ENCODE measurements at places on chromosomes 1 and 21.

DNA sequence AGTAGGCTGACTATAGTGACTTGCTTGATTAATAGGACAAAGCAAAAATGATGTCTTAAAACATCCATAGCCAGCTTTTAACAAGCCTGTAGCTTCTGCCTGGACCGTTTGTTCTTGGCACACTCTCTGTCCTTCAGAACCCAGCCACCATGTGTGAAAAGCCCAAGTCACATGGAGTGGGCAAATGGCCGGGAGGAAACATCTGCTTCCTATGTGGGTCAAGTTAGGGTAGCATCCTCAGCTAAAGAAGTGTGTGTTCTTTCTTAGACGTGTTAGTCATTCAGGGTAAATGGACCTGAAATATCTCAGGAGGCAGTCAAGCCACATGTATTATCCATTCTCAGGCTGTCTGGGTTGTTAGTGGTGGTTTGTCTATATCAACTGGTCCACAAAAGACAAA lies 23.4 kb downstream of the RD3 start:
- no peak for DNase-seq

DNA sequence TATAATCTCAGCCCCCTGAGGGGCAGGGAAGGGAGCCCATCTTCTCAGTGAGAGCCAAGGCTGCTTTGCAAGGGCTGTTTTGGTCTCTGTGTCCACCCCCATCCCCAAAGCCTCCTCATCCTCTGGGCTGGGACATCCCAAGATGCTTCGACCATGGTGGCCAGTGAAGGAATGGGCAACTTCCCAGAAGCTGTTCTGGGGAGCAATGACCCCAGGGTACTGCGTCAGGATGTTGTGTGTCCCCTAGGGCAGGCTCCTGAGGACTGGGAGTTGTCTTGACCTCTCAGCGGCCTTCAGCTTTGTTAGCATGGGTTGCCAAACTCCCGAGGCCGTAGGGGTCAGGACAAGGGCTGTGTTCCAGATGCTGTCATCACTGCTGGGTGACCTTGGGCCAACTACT lies 238.4 kb upstream of the POU3F1 start:
- peak; percentile 6 for DNase-seq

GRCh38 chr1:54766726-54767125 lies 2.4 kb upstream of the PARS2 start:
- DNase-seq: no peak

DNA sequence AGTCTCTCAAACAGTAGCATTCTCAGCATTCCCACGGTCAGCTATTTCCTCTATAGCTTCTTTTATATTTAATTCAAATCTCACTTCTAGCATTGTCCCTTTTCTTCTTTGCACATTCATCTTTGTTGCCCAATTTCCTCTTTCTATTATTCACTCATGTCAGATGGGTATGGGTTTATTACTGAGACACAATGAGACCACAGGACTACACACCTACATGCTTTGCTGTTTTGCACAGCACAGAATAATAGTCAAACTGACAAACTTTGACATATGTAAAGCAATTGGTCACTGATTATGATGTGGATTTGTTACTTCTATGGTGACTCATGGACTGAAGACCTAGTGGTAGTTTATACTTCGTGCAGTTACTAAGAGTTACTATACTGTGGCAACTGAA lies 5.8 kb upstream of the CD1C start:
- no peak for DNase-seq

DNA sequence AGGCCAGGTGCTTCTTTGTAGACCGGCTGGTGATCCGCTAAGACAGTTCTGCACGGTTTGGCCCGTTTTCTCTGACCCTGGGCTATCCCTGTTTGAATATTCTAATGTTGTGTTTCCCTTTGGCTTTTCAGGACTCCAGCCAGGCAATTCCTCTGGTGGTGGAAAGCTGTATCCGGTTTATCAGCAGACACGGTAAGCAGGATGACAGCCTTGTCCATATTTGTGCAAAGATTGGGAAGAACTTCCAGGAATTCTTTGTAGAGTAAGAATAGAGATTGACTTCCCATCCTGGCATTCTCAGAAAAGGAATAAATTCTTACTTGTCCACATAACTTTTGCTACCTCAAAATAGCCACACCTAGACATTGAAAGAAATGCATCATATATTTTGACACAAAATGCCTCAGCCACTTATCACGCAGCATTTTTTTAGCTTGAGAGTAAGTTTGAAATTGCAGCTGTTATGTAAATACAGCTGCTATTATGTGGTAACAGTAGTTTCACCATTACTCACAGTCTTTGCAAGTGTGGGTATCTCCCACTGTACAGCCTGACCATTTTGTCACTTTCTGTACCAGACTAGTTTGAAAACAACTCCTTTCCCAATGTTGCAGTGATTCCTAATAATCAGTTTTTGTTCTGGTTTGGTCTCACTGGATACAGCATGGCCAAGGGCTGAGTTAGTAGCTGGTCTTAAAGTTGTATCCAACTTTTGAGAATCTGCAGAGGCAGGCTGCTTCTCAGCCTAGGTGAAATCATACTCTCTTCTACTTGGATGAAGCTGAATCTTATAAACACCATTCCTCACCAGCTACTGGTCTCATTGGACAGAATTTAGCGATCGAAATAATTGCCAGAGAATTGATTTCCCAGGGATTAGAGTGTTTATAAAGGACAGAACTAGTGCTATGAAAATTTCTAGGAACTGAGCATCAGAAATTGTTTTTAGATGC lies 40.0 kb upstream of the IKBKE start:
- DNase-seq: no peak

DNA sequence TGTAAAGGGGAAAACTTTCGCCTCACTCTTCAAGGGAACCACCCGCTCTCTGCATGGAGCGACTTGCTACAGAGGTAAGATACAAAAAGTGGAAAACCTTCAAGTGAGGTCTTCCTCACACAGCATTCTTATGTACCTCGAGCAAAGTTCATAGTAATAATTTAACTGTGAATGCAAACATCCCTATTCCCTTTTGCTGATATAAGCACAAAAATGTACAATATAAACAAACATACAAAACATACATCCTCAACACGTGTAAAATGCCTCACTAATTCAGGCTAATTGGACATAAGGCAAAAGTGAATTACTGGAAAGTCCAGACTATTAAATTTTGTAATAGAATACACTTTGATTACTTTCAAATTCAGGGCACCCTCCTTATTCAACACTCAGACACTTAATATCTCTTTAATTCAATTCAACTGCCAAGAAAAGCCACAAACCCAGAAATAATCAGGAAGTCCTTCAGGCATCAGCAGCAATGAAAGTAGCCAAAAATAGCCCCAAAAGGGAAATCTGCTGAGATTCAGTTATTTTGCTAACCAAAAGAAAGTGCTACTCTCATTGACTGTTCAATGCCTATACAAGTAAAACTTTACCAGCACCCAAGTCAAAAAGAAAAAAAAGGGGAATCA lies 15.2 kb upstream of the LMX1A start:
- no peak for DNase-seq

GRCh38 chr1:206826394-206826793 lies 39.0 kb upstream of the IL20 start:
- no peak for DNase-seq

GRCh38 chr1:162040657-162041056 lies 17.0 kb upstream of the OLFML2B start:
- DNase-seq: no peak

- no peak for DNase-seq
Observed at GRCh38 chr1:44619261-44619900, 54.9 kb downstream of the TMEM53 start.

GRCh38 chr21:34076835-34077234 lies 3.5 kb downstream of the MRPS6 start:
- no peak for DNase-seq

GRCh38 chr1:198628067-198628455 lies 10.8 kb upstream of the PTPRC start:
- no peak for DNase-seq

- DNase-seq: no peak
Observed at GRCh38 chr1:93552741-93553455, 105.0 kb downstream of the FNBP1L start.

GRCh38 chr21:35502821-35503220 lies 453.7 kb upstream of the RUNX1 start:
- no peak for DNase-seq

DNA sequence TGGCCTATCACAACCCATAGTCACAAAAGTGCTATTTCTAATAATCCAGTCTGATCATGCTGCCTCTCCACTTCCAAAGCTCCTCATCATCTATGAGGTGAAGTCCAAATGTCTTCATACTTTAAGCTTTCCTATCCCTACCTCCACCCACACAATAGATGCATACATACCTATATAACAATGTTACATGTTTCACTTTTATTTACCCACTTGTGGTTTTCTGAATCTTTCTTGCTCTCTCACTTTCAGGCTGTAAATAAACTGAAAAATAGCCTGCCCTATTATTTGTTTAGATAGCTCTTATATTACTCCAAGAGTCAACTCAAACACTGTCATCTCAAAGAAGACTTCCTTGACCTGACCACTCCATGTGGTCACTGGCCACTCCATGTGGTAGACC lies 406.8 kb upstream of the BEND5 start:
- DNase-seq: no peak

- no peak for DNase-seq
Observed at GRCh38 chr1:63955370-63956145, 181.7 kb downstream of the ROR1 start.

GRCh38 chr1:205811660-205812059 lies 1.3 kb downstream of the SLC41A1 start:
- DNase-seq: no peak

DNA sequence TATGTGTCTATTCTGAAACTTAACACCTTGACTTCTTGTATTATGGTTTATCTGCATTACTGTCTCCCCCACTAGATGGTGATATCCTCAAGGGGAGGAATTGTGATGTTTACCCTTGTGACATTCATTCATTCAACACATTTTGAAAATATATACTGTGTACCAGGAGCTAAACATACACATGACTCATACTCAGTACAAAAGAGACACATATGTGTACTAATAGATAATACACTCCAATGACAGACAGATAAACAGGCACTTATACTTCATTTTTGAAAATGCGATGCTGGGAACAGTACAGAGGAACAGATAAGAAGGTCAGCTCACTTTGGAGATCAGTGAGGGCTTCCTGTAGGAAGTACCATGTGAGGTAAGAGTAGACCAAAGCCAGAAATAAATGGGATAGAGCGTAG lies 8.9 kb upstream of the RAB3GAP2 start:
- no peak for DNase-seq

DNA sequence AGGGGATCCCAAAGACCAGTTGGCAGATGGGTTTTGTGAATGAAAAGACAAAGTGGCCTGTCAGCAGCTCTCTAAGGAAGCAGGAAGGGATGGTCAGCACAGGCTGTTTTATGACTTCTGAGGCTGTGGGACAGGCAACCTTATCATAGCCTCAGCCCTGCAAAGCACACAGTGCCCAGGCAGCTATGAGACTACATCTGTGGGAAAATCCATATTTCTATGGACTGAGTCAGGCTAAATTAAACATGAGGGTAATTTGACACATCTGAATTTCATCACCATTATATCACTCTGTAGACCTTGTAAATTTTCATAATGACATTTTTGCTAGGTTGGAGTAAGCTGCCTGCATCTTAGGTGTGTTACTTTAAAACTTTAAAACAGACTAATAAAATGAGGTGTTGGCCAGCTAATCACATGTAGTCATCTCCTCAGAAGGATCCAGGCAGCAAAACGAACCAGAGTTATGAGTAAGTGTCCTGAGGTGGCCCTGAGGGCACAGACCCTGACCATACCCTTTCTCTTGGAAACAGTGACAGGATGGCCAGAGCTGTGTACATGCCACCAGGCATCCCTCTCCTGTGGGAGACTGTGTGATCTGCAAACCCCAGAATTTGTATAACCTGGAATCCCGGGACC lies 14.6 kb downstream of the NGF start:
- no peak for DNase-seq

GRCh38 chr1:180193141-180194047 lies 36.7 kb upstream of the LHX4 start:
- no peak for DNase-seq

- no peak for DNase-seq
Observed at GRCh38 chr21:28138272-28138671, 854.4 kb downstream of the LTN1 start.

DNA sequence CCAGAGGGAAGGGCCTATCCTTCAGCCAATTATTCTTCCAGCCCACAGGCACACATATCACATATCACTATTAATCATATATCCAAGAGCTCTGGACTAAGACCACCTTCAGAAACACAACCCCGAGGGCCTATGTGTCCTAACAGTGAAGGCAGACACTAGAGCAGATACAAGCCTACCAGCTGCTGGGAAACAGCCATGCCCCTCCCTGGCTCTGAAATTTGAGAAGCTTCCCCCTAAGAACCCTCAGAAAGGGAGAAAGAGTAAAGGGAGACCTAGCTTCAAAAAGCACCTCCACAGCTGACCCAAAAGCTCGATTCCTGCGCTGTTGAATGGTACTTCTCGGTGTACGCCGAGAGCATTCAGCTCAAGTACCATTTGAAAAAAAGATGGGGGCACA lies 17.4 kb downstream of the CNN3 start:
- no peak for DNase-seq

- no peak for DNase-seq
Observed at GRCh38 chr21:38241029-38241740, 15.6 kb upstream of the KCNJ15 start.

GRCh38 chr1:1091344-1092148 lies 17.4 kb upstream of the RNF223 start:
- DNase-seq: no peak

DNA sequence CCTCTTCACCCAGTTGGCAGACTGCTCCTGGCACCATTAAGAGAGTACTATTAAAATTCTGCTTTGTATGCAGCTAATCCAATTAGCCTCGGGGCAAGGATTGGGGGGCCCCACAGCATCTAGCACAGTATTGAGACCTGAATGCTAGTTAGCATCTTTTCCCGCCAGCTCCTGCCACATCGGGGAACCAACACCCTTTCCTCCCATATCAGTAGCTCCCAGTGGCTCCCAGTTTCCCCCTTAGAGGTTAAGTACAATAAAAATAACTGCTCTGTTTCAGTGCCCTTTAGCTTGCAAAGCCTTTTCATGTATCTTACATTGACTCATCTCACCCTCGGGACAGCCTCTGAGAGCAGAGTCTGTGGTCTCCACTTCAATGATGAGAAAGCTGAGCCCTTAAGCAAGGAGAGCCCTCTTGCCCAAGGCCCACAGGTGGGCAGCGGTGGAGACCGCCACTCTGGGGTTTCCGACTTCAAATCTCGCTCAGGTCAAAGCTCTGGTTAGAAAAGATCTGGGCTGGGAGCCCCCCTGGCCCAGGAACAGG lies 4.2 kb upstream of the PMVK start:
- no peak for DNase-seq

Data from central memory CD8-positive, alpha-beta T cell (primary cell).